ENCODE measurements at places on chromosomes 3 and 15. TPM values are rescaled to one million over a fixed set of nuclear protein-coding genes. Genes with fewer than 3 reads are reported as not detected.

DNA sequence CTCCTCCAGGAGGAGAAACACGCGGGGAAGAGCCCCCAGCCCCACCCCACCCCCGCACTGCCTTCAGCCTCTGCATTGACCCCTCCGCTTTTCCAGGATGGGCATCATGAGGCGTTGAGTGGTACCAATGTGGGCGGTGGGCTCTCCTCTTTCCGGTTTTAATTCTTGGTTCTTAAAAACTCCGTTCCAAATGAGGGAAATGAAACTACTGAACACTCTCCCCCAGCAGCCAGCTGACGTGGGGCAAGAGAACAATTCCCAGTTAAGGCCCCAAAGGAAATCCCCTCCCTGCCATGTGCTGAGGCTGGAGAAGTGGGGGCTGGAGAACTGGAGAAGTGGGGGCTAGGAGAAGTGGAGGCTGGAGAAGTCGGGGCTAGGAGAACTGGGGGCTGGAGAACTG, 5.3 kb upstream of the NRROS start:
- DNase-seq: no peak

GRCh38 chr3:30890907-30891306, 3.6 kb downstream of the GADL1 start:
- no peak for DNase-seq

GRCh38 chr3:130800829-130801228, 54.2 kb upstream of the PIK3R4 start:
- DNase-seq: no peak

EEFSEC gene
- total RNA-seq: 17.5 TPM

UBAP1L gene
- 3.7 TPM for total RNA-seq

DLL4 gene
- 13.0 TPM for total RNA-seq

- no peak for DNase-seq
These were observed 711.9 kb downstream of the CADM2 start for GRCh38 chr3:85670634-85671205.

DNA sequence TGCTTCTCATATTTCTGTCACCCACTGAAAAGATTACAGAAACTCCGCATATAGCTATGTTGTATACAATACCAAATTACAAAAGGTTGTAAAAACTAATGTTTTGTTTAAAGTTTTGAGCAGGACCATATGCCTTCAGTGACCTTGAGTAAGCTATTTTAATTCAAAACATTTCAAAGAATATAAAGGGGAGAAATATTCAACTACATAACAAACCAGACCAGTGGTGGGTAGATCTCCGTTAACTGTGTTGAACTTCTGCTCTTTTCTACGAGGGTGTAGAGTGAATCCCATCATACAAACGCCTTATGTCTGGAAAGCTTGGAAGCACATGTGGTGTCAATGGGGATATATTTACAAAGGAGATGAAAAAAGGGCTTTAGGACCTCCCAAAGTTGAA, 68.4 kb upstream of the NR2F2 start:
- no peak for DNase-seq

KCNH8 gene
- total RNA-seq: 0.07 TPM

LMAN1L gene
- not detected for total RNA-seq

DNA sequence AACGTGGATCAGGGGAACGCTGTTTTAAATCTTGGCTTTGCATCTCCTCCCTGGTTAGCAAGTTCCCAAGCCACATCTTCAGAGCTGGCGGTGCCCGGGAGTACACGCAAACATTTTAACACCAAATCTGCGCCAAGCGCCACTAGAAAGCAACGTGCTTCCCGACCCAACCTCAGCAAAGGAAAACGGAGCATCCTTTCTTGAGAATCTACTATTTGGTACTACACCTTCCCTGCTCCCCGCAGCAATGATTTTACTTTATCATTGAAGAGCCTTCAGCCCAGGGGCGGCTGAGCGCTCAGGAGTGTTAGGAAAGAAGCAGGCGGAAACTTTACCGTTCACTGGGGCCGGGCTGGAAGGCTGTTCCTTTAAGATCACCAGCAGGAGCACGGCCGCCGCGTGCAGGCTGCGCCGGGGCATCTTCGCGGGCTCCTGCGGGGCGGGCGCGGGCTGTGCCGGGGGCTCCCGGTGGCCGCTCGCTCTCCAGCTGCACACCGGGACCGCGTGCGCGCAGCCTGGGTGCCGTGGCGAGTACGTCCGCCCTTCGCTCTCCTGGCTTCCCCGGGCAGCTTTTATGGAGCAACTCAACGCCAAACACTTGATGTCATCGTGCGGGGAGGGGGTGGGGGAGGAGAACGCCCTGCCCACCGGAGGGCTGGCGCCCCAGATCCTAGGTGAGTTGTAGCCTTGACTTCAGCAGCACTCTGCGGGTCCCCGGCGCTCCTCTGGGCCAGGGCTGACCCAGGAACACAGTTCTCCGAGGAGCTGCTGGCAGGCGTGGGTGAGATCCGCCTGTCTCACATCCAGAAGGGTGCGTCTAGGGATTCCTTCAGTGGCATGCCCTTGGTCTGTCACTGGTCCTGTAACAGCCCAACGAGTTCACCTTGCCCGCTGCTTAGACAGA, at the start of gene CA12:
TSS of gene CA12 (minus strand) at position 546 of the 904 bp plus-strand sequence. CDS start at position 420, 126 bp downstream.
- DNase-seq: no peak

DNA sequence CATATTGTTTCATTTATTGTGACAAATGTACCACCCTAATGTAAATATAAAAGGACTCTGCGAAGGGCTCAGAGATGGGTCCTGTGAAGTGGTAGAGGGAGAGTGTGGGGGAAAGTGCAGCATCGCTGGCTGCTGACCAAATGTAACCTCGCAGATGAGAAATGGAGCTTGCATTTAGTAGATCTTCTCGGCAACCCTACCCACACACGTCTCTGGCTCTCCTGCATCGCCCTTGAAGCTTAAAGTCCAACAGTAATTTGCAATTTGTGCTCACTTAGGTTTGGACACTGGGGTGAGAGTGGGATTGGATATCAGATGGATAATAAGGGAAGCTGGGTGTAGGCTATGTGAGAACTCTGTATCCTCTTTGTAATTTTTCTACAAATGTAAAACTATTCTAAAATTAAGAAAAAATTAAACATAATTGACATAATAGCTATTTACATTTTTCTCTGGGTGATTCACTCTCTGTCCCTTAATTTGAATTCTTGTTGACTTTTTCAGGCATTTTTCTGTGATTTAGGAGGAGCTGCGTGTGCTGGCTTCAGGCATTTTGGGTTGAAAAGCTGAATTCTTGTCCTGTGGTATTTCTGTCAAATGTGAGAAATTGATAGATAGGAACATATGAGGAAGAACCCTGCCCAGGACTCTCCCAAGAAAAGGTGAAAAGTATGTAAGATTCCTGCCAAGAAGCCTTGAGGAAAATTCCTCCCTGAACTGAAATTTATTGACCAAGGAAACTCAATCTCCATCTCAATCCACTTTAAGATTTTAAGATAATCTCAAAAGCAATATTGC, 524.7 kb upstream of the MCTP2 start:
- DNase-seq: no peak

DNA sequence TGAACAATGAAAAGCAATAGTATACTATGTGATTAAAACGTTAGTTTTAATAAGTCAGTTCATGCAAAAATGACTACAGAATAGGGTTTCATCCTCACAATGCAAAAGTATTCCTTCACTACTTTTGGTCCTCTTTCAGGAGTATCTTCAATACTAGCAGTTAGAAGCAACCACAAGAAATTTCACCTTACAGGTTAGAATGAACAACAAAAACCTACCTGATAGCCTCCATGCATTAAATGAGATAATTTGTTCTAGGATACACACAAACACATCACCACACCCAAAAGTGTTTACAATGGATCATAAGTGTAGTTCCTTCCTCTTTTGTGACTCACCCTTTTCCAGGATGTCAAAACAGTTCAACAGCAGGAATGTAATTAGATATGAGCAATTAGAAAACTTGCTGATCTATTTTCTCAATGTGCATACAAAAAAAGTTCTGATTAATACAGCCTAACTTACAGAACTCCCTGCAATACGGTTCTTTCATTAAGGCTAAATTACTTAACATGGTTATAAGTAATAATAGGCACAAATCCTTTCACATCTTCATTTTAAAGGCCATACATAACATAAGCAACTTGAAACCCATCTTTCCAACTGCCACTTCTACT, 21.6 kb downstream of the UACA start:
- DNase-seq: no peak

DNA sequence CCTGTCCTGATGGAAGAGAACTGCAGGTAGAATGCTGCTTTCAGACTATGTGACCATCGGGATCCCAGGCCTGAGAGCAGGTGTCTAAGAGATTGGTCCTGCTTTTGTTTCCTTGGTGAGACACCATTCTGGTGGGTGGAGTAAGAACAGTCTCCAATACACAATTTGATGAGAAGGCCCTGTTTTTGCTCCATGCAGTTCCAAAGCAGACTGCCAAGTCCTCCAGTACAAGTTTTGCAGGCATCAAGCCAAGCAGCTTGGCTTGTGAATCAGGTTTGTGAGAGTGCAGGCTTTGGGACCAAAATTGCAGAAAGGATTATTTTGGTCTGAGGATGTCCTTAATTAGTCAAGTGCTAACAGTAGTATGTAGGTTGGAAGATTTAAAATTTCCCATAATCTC, 381.6 kb downstream of the FOXP1 start:
- peak; percentile 52 for DNase-seq

DNA sequence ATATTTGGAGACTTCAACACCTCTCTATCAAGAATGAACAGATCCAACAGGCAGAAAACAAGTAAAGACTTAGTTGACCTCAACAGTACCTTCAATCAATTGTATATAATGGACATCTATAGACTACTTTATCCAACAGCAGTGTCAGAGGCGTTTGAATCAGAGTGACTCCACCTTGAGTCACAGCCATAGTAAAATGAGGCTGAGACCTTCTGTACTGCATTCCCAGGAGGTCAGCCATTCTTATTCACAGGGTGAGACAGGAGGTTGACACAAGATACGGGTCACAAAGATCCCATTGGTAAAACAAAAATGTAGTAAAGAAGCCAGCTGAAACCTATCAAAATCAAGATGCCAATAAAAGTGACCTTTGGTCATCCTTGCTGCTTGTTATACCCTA, 299.8 kb downstream of the CNTN3 start:
- DNase-seq: no peak

MELTF gene
- 6.1 TPM for total RNA-seq

DNA sequence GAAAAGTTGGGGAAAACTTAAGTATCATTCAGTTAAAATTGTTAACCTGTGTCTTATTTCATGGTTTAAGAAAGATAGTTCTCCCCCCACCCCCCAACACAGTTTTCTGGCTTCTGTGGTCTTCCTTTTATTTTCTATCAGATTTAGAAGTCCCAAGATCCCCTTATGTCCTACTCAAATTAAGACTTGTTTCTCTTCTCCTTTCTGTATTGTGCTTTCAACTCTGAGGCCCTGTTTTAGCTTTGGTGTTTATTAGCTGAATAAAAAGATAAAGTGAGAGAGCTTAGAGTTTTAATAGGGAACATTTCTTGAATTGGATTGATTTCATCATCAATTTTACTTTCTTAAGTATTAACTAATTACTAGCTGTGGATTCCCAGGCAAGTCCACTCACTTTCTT, 62.6 kb downstream of the AKAP13 start:
- no peak for DNase-seq

GRCh38 chr3:107704477-107704876, 181.7 kb downstream of the BBX start:
- DNase-seq: no peak

- DNase-seq: no peak
These were observed 36.4 kb downstream of the EIF3J start for GRCh38 chr15:44573386-44573785.

DNA sequence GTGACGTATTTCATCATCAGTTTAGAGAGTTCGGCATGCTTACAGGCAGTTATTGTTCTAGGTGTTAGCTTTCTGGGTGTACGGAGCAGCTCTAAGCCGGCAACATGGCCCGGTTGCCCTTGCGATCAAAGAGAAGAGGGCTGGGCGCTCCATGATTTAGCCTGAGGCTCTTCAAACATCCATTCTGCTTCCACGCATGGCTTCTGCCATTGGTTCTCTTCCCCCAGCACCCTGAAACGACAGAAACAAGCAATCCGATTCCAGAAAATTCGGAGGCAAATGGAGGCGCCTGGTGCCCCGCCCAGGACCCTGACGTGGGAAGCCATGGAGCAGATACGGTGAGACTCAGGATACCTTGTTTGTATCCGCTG, 574 bp downstream of the NGRN start:
- DNase-seq: no peak

GRCh38 chr3:45226206-45226915, at the start of gene TMEM158:
Gene TMEM158, minus strand, starts transcription at chr3:45226287. Its CDS starts 260 bp downstream, at chr3:45226027.
- peak; percentile 41 for DNase-seq

- DNase-seq: no peak
These were observed 14.5 kb upstream of the GLCE start for GRCh38 chr15:69145694-69146492.

SLC2A2 gene
- total RNA-seq: not detected

DNA sequence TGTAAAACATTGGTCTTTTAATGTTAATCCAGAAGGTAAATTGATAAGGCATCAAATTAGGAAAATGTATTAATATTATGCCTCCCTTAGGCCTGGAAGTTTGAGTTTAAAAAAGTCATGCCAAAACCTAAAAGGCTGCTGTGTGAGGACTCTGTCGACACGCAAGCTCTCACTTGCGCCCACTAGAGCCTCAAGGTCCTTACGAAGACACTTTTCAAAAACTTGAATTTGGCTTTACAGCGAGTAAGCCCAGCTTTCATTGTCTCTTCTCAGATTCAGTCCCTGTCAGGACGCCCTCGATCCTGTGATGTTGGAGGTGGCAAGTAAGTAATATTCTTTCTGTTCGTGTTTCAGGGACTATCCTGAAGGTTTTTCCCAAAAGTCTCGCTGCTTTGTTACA, 89.7 kb downstream of the CRTC3 start:
- no peak for DNase-seq

DNA sequence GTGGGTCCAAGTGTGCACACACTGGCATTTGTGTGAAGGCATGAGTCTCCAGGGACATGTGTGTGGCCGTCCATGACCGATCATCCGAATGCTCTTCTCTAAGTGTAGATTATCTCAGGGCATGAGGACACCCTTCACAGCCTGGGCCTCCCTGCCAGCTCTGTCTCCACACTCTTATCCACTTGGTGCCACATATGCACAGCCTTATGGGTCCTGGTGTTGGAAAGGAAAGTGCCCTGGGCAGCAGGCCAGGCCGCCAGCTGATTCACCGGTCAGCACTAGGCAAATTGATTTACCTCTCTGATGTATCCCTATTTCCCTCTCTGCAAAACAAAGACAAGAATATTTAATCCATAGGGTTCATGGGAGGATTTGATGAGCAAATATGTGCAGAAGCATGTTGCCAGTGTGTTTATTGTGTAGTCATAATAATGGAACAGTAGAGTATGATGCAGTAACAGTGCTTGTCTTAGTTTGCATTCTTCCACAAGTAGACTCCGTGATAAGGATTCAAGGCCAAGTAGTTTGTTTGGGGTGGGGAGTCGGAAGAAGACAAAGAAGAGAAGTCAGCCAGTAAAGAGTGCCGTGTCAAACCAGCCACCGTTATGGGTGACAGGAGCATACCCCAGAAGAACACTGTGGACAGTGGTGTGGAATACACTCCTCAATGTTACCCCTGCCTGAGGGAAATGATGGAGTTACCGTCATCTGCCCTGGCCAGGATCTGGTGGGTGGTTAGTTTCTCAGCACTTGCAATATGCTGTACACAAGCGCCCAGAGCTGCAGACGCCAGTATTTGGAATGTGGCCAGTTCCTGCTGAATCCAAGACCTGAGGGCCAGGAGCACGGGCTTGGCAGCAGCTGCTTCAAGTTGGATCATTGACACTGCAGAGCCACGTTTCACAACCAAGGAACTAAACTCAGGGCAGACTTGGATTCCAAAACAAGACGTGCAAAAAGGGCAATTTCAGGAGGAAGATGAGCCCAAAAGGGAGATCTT, 85.1 kb downstream of the MTHFS start:
- peak; percentile 25 for DNase-seq

GRCh38 chr15:73052653-73053397, 562 bp downstream of the NEO1 start:
- DNase-seq: no peak

Data from thoracic aorta (tissue), 2 donors.